ENCODE measurements at places on chromosomes 2 and 18. TPM values are rescaled to one million over a fixed set of nuclear protein-coding genes. Genes with fewer than 3 reads are reported as not detected.

The C2orf78 gene
- total RNA-seq: not detected

The MC4R gene
- 1.5 TPM for total RNA-seq

The CRYBA2 gene
- not detected for total RNA-seq

- ATAC-seq: no peak
These were observed 54.6 kb upstream of the DSC1 start for GRCh38 chr18:31217038-31217849.

DNA sequence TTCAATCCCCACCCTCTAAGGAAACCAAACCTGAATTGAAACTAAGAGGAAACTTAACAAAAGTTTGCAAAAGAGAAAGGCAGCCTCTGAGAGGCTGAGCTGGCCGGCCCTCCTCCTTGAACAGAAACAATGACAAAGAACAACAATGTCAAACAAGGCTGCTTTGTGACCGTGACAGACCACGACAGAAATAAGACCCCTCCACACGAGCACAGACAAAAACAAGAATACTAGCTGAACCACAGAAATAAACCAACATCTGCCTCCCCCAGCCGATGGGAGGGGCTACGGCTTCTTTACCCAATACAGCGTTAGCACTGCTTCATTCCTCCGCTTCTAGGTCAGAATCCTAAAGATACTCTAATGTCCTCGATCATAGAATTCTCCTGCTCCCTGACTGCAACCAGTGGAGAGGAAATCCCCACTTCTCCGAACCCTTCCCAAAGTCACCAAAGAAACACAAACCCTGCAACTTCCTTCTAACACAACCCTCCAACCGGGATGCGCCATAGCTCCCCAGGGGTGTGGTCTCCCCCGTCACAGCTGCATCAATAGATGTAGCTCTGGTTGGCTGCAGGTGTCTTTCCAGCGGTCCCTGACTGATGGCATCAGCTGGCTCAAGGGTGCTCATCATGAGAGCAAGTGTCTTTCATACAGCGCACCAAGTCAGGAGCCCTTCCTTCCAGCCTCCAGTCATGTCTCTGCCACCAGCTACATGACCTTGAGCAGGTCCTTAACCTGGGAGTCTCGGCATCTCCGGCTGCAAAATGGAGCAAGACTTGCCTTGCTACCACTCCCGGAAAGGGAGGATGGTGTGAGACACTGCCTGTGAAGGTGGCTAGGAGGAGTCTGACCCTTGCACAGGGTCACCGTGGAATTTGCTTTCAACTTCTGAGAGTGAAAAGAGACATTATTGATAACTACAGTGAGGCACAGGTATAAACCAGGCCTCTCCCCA, 198.6 kb downstream of the HAUS1 start:
- ATAC-seq: no peak

DNA sequence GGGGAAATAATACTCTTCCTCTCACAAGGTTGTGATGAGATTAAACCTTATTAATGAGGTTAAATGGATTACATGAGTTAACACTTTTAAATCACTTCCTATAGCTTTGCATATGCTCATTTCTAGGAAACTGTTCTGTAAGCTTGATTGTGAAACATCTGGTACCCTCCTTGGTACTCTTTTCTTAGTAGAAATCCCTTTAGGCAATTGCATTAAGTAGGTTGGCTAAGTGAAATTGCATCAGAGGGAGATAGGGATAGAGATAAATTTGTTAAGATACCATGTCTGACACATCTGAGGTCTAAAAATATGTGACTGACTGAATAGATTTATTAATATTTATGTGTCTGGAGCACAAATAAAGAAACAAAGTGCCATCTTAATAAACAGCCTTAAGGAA, 275.9 kb upstream of the MAP2 start:
- ATAC-seq: no peak

DNA sequence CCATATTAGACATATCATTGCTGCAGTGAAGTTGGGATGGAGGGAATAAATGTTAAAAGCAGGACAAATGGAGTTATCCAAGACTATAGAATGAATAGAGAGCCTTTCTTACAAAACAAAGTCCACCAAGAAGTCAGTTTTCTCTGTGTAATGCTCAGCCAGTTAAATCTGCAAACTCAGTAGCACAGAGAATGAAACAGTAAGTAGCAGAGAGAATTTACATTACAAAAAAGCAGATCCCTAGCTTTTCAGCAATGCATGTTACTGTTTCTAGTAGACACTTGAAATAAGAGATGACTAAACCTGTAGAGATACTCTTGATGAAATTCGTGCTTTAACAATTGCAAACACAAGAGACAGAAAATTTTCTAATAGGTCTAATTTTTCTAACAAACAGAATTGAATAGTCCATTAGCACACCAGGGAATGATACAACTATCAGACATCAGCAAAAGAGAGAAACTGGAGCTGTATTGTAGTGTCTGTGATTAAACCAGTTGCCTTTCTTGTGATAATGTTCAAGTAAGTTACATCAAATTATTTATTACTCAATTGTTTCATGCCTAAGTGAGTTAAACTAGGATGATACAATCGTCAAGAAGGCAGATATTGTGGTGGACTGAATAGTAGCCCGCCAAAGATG, 322.2 kb upstream of the DDX18 start:
- ATAC-seq: no peak

DNA sequence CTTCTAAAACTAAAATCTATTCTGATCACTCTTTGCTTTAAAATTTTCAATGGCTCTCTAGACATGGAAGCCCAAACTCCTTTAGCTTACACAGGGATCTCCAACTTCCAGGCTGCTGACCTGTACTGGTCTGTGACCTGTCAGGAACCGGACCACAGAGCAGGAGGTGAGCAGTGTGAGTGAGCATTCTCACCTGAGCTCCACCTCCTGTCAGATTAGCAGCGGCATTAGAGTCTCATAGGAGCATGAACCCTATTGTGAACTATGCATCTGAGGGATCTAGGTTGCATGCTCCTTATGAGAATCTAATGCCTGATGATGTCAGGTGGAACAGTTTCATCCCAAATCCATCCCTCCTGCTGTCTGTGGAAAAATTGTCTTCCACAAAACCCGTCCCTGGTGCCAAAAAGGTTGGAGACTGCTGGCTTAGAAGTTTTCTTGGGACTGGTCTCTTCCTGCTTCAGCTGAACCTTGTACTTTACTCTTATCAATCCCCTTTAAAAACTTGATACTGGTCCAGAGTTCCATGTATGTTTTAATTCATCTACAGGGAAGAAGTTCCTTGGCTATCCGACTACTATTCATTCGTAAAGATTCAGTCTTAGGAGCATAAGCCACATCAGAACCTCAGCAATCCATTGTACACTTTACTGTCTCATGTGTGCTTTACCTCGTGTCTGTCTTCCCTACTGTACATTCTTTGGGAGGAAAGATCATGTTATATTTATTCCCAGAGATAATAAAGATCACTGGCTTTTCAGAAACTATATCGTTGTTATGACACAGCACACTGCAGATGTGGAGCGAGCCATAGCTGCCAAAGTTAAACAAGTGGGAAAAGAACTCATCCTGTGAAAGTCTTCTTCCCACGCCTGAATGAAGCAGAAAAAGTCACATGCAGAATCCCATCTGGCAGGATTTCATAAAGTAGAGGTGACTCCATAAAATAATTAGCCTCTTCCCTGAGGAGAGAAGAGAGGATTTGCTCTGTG, 183.8 kb downstream of the LRATD1 start:
- ATAC-seq: no peak

GRCh38 chr2:205477016-205477705, 205.1 kb upstream of the NRP2 start:
- ATAC-seq: no peak

- no peak for ATAC-seq
These were observed 596.6 kb downstream of the XIRP2 start for GRCh38 chr2:167484875-167485274.

DNA sequence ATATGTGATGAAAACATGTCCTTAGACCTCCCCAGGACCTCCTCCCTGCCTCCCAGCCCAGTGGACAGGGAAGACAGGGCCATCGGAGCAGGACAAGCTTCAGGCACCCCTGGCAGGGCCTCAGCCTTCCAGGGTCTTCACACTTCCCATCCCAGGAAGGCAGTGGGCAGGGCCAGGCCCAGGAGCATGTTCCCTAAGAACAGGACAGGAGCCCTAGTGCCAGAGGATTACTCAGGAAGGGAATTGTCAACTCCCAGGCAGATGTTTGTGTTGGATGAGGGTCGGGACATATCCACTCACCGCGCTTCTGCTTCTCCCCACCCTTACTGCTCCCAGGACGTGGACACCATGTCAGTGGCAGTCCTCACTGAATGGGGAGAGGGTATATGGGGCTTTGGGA, 138.9 kb downstream of the TNS1 start:
- ATAC-seq: peak; percentile 34

GRCh38 chr2:226334981-226335720, 464.5 kb downstream of the IRS1 start:
- ATAC-seq: no peak

DNA sequence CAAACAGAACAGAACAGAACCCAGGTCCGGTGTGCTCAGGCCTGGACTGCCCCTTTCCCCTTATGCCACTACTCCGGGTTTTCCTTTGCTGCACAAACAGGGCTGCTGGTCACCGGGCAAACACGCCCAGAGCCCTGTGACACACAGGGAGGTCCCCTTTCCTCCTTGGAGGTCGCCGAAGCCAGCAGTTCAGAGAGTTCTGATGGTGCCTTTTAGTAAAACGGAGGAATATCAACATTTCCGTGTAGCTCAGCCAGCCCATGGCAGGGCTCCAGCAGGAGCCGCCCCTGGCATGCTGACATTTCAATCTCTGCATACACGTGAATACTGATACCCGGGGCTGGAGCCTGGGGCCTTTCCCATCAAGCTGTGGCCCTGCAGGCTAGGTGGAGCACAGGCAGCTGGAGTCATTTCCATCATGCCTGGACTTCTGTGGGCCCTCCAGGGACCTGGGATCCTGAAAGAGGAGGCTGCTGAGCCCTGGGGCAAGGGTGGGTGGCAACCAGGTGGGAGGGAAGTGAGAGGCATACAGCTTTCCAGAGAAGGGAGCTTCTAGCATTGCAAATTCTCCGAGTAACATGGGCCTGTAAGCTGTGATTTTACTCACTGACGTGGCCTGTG, 91.4 kb upstream of the PXDN start:
- no peak for ATAC-seq

DNA sequence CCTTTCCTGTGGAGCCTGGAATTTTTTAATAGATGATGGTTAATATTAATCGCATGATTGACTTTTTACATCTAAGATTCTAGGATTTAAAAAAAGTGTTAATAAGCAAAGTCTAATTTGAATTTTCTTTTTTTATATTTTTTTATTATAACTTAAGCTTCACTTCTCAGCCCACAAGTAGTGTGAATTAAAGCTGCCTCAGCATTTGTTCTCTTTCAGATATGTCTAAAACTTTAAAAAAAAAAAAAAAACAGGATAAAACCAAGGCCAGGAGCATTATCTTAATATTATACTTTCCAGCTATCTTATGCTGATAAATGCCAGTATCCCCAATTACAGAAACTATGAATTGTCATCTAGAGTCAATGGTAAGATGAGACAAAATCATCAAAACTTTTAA, 109.7 kb downstream of the CD226 start:
- no peak for ATAC-seq

DNA sequence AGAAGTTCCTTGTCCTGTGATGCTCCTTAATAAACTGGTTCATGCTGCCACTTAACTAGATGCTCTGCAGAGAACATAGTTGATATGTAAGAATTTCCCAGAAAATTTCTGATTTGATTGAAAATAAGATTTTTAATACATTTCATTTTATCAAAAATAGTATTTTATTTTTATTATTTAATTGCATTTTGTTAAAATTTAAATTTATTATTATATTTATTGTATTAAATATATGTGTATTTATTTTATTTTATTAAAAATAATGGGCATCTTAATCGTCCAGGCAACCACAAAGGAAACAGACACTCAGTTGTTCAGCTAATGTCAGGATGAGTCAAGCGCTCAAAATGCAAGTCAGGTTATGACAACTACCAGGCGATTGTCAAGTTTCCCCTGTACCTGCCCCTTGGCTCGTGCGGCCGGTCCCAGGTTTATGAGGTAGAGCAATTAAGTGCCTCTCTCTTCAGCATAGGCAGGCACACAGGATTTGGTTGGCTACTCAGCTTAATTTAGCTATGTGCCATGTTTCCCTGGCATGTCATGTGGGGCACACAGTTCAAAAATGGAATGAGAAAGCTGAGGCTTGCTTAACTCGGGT, 361.2 kb downstream of the RND3 start:
- no peak for ATAC-seq

DNA sequence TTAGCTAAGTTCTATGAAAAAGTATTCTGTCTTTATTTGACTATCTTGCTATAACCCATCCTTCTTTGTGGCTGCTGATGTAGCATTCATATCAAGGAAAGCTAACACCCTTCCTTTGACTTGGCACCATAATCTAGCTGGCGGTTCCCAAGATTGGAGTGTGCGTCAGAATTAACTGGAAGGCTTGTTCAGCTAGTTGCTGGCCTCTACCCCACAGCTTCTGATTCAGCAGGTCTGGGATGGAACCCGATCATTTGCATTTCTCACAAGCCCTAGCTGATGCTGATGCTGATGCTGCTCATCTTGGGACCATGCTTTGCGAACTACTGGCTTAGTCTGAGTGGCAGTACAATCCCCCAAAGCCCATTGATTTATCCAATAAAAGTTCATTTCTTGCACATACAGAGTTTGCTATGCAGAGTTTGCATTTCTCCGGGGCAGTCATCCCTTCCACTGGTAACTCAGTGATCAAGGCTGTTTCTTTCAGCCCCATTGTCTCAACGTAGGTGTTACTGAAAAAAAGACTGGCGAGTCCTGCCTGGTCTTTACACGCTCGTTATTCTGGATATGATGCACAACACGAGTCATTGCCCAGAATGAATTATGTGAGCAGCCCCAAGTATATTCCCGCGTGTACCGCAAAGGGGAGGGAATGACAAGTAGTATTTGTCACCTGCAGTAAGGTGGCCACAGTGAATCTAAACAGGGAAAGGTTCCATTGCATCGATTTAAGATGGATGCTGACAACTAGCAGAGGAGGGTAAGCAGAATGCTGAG, 96.5 kb downstream of the ZNF532 start:
- ATAC-seq: no peak

- no peak for ATAC-seq
These were observed 180.3 kb downstream of the TFCP2L1 start for GRCh38 chr2:121104721-121105141.

DNA sequence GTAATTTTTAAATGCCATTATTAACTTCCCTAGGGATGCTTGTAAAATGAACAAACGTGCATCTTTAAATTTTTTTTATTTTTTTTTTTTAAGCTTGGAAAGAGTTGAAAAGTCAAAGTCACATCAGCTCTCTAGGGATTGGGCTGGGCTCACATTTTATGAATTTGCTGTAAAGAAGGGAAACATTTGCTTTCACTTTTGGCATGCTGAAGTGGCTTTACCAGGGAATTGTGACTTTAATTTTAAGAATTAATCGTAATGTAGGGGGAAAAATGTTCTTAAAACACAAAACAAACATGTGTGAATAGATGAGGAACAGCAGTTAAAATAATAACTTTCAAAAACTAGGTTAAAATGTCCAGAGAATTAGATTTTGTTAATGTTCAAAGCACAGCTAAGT, 123.0 kb downstream of the AGAP1 start:
- ATAC-seq: no peak

- ATAC-seq: no peak
These were observed 3.6 kb upstream of the PROM2 start for GRCh38 chr2:95270541-95271081.
